ENCODE measurements at places on chromosomes 6 and 20. TPM values are rescaled to one million over a fixed set of nuclear protein-coding genes. Genes with fewer than 3 reads are reported as not detected.

- no peak overlapping the region for H3K4me3 ChIP-seq
- H3K36me3 ChIP-seq: no peaks in the 10 kb centered on the region
Observed at GRCh38 chr6:85015396-85015990, 251.1 kb upstream of the TBX18 start.

- H3K36me3 ChIP-seq: no peaks in the 10 kb centered on the region
- no peak for DNase-seq
- H3K27me3 ChIP-seq: no peaks in the 10 kb centered on the region
- peak overlapping the region; percentile 49 for H3K27ac ChIP-seq
- H3K4me1 ChIP-seq: peaks cover 10% of the 10 kb centered on the region
Observed at GRCh38 chr20:36063916-36064657, 90.5 kb upstream of the EPB41L1 start.

GRCh38 chr6:162387718-162388382 lies 339.7 kb downstream of the PRKN start:
- no peak overlapping the region for H3K27ac ChIP-seq
- no peak overlapping the region for H3K4me3 ChIP-seq

DNA sequence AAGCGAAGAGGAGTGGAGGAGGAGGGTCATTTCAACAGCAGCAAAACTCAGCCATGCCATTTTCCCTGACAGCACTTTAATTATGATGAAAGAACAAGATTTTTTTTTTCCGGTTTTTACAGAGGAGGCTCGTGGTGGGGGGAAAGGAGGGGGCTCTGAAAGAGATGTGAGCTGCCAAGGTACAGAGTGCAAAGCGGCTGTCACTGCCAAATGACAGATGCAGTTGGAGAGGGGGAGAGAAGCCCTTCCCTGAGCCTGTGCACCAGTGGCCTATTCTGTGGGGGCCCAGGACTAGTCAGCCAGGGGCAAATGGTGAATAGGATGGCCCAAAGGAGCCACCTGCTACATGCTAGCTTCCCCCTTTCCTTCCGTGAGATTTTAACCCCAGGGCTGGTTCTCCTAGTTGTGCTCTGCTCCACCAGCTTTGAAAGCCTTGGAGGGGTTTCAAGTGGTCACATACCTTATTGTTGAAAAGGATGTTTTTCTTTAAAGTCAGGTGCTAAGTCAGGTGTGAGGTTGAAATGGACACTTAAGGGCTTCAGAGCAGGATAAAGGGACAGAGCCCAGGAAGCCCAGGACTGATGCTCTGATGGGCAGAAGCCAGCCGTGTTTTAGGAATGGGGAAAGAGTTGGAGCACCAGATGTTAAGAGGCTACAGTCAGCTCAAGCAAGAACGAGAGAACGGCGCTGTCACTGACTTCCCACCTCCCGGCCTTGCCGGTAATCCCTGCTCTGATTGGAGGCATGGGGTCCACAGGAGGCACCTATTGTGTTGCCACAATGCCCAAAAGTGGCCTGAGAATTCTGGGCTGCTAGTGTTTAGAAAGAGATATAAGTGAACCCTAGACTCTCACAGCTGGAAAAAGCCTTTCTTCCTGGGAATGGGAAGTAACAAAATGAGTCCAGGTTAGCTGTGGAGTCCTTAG lies 24.8 kb downstream of the GNAS start:
- no peak overlapping the region for H3K27ac ChIP-seq
- no peak for DNase-seq
- H3K36me3 ChIP-seq: no peaks in the 10 kb centered on the region
- H3K4me1 ChIP-seq: no peaks in the 10 kb centered on the region
- no peak overlapping the region for H3K4me3 ChIP-seq

DNA sequence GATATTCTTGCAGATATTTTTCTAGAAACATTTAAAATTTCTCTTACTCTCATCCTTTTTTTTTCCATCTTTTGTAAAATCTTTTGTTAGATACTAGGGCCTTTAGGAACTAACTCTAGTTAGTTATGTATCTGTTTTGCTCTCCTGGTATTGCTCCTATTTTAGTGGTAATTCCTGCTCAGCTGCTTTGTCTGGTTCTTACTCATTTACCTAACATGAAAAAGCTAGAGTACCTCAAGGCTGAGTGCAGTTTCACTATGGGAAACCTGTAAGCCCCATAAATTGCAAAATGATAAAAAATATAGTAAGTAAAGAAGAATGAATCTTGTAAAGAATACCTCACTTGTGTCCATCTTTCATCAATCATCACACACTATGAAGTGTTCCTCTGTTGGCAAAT lies 1602.0 kb downstream of the GRIK2 start:
- H3K36me3 ChIP-seq: no peaks in the 10 kb centered on the region
- H3K4me3 ChIP-seq: no peak overlapping the region
- no peak for DNase-seq
- no peaks in the 10 kb centered on the region for H3K27me3 ChIP-seq
- H3K27ac ChIP-seq: no peak overlapping the region
- H3K4me1 ChIP-seq: no peaks in the 10 kb centered on the region

DNA sequence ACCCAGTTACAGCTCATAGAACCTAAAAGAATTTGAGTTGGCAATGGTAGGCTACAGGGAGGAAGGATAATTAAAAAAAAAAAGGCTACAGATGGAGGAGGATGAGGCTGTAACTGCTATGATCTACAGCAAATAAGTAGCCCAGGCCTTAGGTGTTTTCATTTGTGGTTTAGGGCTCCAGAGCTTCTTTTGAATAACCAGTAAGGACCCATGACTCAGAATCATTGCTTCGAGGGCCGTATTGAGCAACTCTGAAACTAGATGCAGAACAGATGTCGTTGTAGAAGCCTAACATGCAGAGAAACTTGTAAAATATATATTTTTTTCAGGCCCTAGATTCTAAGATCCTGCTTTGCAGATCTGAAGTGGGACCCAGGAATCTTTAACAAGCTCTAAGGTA lies 19.0 kb upstream of the ASIP start:
- H3K4me3 ChIP-seq: no peak overlapping the region
- peaks cover 19% of the 10 kb centered on the region for H3K4me1 ChIP-seq
- no peaks in the 10 kb centered on the region for H3K27me3 ChIP-seq
- DNase-seq: peak; percentile 98
- no peaks in the 10 kb centered on the region for H3K36me3 ChIP-seq
- H3K27ac ChIP-seq: peak overlapping the region; percentile 31

DNA sequence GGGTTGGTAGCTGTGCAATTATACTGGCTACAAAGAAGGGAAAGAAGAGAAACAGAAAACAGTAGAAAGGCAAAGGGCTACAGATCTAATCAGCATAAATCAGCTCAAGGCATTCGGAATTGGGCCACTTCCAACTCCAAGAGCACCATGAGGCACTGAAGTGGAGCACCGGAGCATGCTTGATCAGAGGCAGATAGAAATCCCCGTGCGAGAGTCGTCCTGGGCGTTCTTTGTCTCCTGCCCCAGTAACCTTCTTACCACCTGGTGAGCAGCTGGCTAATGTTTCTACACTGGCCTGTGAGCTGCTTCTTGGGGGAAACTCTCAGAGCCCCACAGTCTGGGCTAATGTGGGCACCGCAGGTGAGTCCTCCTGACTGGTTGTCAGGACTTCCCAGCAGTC lies 16.7 kb downstream of the NEDD9 start:
- no peak overlapping the region for H3K27ac ChIP-seq
- H3K4me1 ChIP-seq: peaks cover 20% of the 10 kb centered on the region
- no peak for DNase-seq

DNA sequence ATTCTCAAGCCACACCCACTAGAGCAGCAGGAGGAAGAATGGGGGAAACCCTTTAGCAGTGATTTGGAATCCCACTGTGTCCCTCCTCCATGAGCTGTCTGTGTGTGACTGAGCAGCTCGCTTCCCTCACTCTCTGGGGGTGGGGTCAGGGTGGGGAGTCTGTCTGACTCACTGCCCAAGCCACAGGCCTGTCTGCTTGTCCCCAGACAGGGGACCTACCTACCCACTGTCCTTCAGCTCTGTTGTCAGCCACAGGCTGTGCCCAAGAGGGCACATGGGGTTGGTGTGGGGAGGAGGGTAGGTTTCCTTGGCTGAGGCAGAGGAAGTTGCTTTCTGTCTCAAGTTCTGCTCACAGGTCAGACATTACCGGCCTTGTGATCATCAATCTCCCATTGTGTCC lies 127.0 kb downstream of the MAFB start:
- DNase-seq: peak; percentile 66
- H3K27ac ChIP-seq: no peak overlapping the region
- no peak overlapping the region for H3K4me3 ChIP-seq
- H3K27me3 ChIP-seq: no peaks in the 10 kb centered on the region
- 0 out of 2 replicates have a peak, but pooled peaks cover 14% of the 10 kb centered on the region for H3K4me1 ChIP-seq
- H3K36me3 ChIP-seq: no peaks in the 10 kb centered on the region

DNA sequence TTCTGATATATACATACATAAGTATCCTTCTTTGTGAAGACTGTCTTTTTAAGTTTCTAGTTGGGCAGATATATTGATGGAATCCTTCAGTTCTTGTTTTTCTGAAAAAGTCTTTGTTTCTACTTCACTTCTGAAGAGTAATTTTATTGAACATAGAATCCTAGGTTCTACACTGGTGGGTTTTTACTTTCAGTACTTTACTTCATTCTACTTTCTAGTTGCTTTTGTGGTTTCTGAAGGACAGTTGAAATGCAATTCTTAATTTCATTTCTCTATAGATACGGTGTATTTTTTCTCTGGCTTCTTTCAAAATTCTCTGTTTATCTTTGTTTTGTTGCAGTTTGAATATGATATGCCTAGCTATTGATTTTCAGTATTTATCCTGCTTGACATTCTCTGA lies 105.3 kb downstream of the HMGCLL1 start:
- H3K4me1 ChIP-seq: peaks cover 3% of the 10 kb centered on the region
- no peak overlapping the region for H3K4me3 ChIP-seq
- no peak overlapping the region for H3K27ac ChIP-seq
- no peak for DNase-seq
- no peaks in the 10 kb centered on the region for H3K27me3 ChIP-seq
- no peaks in the 10 kb centered on the region for H3K36me3 ChIP-seq

GRCh38 chr6:96872976-96873375 lies 24.7 kb downstream of the NDUFAF4 start:
- H3K27ac ChIP-seq: no peak overlapping the region
- no peaks in the 10 kb centered on the region for H3K4me1 ChIP-seq
- no peaks in the 10 kb centered on the region for H3K36me3 ChIP-seq
- no peak for DNase-seq
- no peak overlapping the region for H3K4me3 ChIP-seq
- peaks cover 4% of the 10 kb centered on the region for H3K27me3 ChIP-seq

DNA sequence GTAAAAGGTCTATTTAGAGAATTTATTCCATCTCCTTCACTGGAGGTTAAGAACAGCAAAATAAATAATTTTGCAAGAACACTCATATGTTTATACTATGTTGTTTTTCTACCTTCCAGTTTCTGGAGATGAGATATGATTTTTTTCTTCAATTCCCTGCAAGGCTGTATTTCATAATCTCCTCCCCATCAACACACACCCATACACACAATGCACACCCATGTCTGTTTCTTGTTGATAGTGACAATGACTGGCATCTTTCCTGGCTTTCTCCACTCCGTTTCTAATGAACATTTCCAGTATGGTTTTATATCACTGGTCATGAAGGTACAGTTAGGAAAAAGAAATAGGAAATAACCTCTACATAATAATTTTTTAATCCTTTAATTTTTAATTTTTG lies 202.1 kb downstream of the ARHGAP18 start:
- H3K4me3 ChIP-seq: no peak overlapping the region
- peaks cover 9% of the 10 kb centered on the region for H3K4me1 ChIP-seq
- DNase-seq: no peak
- H3K36me3 ChIP-seq: 0 out of 2 replicates have a peak, but pooled peaks cover 5% of the 10 kb centered on the region

DNA sequence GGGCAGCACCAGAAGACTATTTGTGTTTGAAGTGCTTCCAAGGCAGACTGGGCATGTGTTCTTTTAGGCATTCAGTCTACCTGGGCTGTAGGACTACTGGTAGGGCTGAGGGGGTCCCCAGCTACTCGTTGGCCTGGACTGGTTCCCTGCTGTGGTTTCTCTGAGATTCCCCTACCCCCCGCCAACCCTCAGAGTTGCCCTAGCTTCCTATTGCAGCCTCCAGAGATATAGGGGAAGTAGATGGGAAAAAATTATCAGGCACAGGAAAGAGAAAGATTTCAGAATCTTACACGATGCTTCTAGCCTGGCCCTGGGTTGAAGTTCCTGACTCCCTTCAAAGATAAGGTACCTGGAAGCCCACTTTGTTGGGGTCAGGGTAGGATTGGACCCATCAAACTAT lies 22.5 kb downstream of the BRPF3 start:
- no peak overlapping the region for H3K4me3 ChIP-seq
- H3K4me1 ChIP-seq: 0 out of 2 replicates have a peak, but pooled peaks cover 7% of the 10 kb centered on the region
- H3K27me3 ChIP-seq: no peaks in the 10 kb centered on the region

DNA sequence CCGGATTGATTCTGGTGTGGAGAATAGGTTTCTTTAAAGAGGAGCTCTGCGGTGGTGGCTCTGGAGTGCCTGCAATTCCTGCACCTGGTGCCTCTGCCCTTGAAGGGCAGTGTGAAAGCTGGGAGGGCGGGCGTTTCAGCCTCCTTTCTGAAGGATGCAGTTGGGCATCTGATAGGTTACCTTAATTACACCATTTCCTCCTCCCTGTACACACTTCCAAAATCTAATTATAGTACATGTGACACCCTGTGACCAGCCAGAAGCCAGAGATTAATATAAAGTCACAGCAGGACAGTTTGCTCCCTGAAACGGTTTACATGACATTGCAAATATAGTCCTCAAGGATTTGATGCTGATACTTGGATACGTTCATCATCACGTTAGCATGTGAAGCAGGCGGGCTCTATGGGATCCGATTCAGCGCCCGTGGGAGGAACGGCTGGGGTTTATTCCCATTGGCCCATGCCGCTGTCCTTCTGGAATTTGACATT lies 548.2 kb downstream of the QKI start:
- DNase-seq: no peak
- H3K4me1 ChIP-seq: no peaks in the 10 kb centered on the region
- no peak overlapping the region for H3K27ac ChIP-seq
- H3K36me3 ChIP-seq: no peaks in the 10 kb centered on the region
- H3K27me3 ChIP-seq: peaks cover 3% of the 10 kb centered on the region

DNA sequence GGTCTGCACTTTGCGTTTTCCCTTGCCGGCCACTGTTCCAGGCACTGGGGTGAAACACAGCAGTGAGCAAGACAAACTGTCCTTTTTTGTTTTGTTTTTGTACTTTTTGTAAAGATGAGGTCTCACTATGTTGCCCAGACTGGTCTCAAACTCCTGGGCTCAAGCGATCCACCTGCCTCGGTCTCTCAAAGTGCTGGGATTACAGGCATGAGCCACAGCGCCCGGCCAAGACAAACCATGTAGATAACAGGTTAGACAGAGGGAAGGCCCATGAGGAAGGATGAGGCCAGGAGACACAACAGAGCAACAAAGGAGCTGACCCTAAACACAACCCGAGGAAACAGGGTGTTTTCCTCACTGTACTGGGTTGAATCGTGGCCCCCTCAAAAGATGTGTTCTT lies 165.4 kb downstream of the NFATC2 start:
- H3K36me3 ChIP-seq: no peaks in the 10 kb centered on the region
- no peak overlapping the region for H3K27ac ChIP-seq
- 0 out of 2 replicates have a peak, but pooled peaks cover 2% of the 10 kb centered on the region for H3K4me1 ChIP-seq

CRISP2 gene
- not detected for total RNA-seq

SOX18 gene
- total RNA-seq: not detected

EFCAB8 gene
- total RNA-seq: not detected

RAET1L gene
- not detected for total RNA-seq

GPR63 gene
- 0.11 TPM for total RNA-seq

PRSS35 gene
- total RNA-seq: not detected
